NCI-H1930 (cell line): ENCODE measurements at places on chromosomes 6 and 20.

DNA sequence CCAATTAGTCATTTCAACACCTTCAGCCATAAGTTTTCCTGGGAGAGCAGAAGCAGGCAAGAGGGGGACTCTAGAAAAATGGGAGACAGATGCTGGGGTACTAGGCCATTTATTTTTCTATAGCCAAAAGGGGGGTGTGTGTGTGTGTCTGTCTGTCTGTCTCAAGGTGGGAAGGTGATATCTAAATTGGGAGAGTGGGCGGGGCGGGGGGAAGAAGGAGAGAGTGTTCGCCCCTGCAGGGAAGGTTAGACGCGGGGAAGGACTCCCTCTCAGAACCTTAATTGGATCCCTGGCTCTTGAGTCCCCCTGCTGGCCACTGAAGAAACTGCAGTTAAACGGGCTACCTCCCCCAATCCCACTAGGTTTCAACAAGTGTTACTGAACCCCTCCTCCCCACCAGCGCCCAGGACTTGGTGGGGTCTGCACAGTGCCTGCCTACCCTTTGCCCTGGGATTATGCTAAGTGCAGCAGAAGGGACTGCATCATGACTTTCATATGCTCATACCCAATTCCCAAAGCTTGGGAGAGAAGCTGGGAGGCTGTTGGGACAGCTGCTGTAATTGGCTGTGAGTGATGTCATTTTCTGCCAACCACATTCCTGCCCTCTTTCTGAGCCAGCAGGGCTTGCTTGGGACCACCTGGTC, 45.8 kb downstream of the FOXP4 start:
- peak; percentile 32 for DNase-seq

DNA sequence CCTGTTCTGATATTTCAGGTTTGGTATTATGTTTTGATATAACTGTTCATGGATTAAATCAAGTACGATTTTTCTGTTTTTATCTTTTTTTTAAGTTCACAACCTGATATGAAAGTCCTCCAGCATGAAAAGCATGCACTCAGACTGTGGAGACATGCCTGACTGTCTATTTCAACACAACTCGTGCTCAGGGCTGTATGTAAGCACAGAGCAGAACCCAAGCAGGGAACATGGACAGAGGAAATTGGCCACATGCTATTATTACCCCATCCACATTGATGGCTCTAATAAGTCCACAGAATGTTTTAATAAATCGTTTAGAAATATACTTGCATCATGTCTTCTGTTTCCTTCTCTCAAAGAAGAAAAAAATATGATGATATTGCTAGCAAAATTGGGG, 730.4 kb downstream of the C6orf118 start:
- no peak for DNase-seq

- DNase-seq, result no peak
Observed at GRCh38 chr6:39338397-39338796, 15.9 kb upstream of the KCNK16 start.

GRCh38 chr6:43698584-43699349, 11.2 kb upstream of the MRPS18A start:
- no peak for DNase-seq

- no peak for DNase-seq
Observed at GRCh38 chr6:34919651-34920050, 30.6 kb downstream of the ANKS1A start.

DNA sequence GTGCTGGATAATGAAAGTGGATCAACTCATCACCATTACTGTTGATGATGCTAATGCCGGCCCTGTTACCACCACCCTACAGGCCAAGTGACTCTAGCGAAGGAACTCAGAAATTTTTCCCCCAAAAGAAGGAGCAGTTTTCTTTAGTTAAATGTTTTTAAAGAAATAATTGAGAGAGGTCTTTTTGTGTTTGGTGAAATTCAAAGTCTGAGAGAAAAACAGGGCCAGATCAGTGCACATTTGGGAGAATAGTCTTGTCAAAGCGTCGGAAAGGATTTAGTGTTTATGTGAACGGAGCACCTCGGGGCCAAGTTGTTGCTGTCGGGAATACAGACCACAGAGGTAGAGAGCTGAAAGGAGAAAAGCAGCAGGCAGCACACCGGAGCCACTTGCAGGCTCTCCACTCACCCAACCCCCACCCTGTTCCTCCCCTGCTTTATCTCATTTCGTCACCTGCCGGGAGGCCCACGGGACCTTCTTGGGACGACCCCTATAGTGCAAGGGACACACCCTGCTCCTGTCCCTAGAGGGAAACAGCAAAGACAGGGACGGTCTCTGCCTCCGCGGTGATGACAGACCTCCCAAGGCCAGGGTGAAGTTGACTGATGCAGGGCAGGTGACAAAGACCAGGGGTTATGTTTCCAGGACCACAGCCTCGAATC, 6.8 kb downstream of the TFAP2B start:
- DNase-seq, result no peak

GRCh38 chr20:32634041-32634805, 39.5 kb downstream of the C20orf203 start:
- peak; percentile 17 for DNase-seq

GRCh38 chr6:20472748-20473147, 61.5 kb upstream of the CDKAL1 start:
- DNase-seq, result no peak

GRCh38 chr6:111534231-111534751, 51.3 kb upstream of the REV3L start:
- peak; percentile 24 for DNase-seq

DNA sequence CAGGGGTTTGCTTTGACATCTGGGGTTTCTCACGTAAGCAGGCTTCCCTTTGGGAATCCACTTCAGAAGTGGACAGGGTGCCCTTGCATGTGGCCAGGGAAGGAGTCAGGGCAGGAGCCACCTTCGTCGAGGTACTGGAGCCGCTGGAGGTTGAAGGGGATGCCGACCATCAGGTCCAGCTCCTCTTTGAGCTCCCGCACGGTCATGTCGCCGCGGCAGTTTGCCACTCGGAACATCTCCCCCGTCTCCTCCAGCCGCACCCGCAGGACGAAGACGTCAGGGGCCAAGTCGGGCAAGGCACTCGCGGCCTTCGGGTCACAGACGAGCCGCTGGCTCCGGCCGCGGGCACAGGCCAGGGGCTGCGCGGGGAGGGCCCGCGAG, 360 bp downstream of the ANKRD60 start:
- no peak for DNase-seq

GRCh38 chr6:22108199-22108598, 188.6 kb downstream of the PRL start:
- DNase-seq, result no peak

DNA sequence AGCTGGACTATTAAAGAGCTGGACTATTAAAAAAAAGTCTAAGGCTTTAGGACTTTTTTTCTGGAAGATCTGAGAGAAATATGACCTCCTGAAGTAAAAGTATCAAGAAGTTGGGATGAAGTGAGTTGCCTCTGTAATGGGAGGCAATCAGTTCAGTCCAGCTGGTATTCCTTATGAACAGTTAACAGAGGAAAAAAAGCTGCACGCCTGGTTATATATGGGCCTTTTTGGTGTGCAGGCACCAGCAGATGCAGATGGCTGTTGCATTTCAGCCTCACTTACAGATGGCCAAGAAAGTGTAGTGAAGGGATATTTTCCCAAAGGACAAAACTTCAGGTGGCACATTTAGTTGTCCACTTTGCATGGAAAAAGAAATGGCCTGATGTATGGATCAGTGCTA, 70.3 kb upstream of the ELOVL5 start:
- no peak for DNase-seq

GRCh38 chr20:47551841-47552240, 50.2 kb downstream of the NCOA3 start:
- no peak for DNase-seq

GRCh38 chr6:50145125-50145524, 95.4 kb upstream of the DEFB112 start:
- no peak for DNase-seq

DNA sequence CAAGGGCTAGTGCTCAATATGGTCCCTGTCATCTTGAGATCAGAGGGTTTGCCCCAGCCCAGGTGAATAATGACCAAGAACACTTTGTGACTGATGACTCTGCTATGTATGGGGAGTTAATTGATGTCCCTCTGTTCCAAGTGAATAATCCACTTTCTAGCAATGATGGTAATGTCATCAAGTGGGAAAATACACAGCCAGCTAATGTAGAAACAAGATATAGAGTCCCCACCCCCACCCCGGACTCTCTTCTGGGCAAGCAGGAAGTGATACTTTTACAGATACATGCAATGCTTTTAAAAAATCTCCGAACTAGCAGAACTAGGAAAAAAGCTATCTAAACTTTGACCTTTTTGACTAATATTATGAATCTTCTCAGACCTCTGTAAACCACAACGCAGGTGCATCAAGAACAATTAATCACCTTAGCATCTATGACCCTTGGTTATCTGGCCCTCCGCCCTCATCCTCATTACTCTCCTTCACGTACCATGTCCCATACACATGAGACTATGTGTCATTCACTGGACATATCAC, 30.5 kb downstream of the CNR1 start:
- DNase-seq, result no peak

- DNase-seq, result no peak
Observed at GRCh38 chr6:94735270-94735669, 842.1 kb upstream of the MANEA start.

- DNase-seq, result no peak
Observed at GRCh38 chr6:125203395-125203794, 49.8 kb downstream of the TPD52L1 start.

GRCh38 chr6:62150048-62150663, 135.9 kb downstream of the KHDRBS2 start:
- peak; percentile 11 for DNase-seq

- no peak for DNase-seq
Observed at GRCh38 chr20:49115564-49115963, 69.5 kb downstream of the CSE1L start.

DNA sequence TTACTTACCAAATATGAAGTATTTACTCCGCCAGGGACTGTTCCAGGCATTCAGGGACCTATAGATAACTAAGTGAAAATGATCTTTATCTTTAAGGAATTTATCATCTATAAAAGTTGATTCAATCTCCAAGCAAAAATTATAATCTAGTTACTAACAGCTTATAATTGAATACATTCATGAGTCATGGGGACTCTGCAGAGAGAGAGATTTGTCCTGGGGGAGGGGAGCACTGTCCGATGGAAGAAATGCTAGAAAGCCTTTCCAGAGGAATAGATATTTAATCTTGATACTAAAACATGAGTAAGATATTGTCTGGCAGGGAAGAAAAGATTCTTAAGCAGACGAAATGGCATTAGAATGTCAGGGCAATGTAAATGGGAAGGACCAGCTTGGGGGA, 139.3 kb downstream of the CD164 start:
- DNase-seq, result no peak

- DNase-seq, result no peak
Observed at GRCh38 chr6:142223938-142224337, 76.9 kb downstream of the VTA1 start.

DNA sequence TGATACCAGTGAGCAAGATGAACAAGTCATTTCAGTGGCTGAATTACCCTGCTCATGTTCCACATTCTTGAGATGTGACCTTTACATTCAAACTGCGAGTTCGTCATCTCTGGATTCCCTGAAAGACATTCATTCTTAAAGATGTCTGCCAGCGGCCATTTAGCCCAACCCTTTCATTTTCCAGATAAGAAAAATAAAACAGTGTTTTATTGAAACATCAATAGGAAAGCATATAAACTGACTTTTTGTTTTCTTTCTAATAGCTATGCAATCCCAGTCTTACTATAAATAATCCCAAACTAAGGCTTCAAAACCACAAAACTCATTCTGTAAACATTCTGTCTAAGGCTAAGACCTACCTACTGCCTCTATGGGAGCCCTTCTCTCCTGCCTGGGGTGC, 134.0 kb downstream of the SAMD5 start:
- DNase-seq, result no peak

DNA sequence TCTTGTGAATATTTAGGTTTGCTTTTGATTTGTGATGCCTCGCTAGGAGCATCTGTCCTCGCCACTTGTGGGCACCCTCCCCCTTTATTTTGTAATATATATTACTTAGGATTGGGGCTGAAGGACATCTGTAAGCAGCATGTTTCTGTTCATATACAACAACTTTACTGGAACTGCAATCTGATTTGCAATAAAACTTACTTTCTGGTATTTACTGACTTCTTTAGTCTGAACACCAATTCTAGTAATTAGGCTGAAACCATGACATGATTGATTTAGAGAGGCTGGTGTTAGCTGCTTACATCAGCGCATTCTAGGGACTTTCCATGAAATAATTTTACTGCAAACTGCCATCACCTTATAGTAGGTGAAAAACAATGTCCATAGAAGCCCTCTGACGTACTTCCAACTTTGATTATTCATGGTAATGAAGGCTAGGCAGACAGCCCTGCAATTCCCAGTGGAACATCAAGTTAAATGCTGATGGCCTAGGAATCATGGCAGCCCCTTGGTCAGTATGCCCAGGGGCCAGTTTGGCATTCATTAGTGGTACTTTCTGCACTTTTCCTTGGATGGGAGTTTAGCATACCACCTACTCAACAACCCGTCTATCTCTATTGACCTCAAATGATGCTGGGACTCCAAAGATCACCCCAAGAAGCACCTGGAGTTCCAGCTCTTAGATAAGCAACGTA, 132.9 kb upstream of the MCHR2 start:
- DNase-seq, result no peak

- DNase-seq, result no peak
Observed at GRCh38 chr6:72382602-72383529, 239.0 kb upstream of the KCNQ5 start.

- no peak for DNase-seq
Observed at GRCh38 chr6:44967481-44967880, 360.6 kb upstream of the RUNX2 start.

- no peak for DNase-seq
Observed at GRCh38 chr6:44222486-44223318, 693 bp upstream of the SLC29A1 start.

DNA sequence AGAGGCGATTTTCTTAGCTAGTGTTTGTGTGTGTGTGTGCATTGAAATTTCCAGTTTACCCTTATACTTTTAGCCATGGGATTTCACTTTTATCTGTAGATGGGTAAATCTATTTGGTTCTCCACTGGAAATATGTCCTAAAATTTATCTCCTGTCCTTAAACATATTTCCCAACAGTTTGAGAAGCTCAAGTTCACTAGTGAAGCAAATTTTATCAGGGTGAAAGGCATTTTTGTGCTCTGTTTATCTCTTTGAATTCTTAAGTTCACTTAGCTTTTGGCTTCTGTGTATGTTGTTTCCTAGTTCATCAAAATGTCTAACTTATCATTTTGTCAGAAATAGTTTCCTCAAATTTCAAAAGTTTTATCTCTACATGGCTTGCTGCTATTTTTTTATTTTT, 561.6 kb downstream of the PHF3 start:
- DNase-seq, result no peak

DNA sequence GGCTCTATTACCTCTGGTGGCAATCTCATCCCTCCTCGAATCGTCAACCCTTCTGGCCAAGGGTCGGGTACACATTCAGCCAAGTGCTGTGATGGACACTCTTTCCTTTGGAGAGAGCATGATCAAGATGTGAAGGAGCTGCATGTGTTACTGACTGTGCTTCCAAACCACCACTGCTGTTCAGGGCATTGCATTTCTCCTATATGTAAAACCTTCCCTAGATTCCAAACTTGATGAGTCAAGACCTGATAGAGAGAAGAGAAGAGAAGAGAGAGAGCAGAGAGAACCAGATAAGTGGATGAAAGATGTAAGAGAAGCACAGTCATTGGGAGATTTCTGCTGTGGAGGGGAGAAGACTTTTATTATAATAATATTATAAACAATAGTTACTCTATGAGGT, 162.2 kb downstream of the KCNQ5 start:
- DNase-seq, result no peak

- DNase-seq, result no peak
Observed at GRCh38 chr6:166600931-166601330, 14.5 kb upstream of the RAMACL start.

GRCh38 chr6:150204705-150205472, 62.0 kb downstream of the PPP1R14C start:
- no peak for DNase-seq
